ENCODE measurements at places on chromosomes 6 and 20.
A peak's percentile ranks its signal among the peaks of the same experiment; 100 is the strongest.

DNA sequence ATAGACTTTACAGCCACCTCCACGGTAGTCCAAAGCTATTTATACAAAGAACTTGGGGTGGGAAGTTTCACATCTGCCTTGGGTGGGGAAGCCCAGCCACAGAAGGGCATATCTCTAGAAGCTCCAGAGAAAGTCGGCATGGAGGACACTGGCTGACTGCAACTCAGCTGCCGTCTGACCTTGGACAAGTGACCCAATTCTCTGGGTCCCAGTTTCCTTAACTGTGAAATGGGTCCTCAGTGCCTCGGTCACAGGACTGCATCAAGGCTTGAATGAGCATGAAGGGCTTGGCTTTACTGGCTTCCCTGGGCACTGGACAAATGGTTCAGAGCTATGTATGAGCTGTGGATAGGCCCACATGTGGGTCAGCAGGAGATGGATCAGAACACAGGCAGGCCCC lies 58.6 kb downstream of the NOL4L start:
- no peak for DNase-seq

DNA sequence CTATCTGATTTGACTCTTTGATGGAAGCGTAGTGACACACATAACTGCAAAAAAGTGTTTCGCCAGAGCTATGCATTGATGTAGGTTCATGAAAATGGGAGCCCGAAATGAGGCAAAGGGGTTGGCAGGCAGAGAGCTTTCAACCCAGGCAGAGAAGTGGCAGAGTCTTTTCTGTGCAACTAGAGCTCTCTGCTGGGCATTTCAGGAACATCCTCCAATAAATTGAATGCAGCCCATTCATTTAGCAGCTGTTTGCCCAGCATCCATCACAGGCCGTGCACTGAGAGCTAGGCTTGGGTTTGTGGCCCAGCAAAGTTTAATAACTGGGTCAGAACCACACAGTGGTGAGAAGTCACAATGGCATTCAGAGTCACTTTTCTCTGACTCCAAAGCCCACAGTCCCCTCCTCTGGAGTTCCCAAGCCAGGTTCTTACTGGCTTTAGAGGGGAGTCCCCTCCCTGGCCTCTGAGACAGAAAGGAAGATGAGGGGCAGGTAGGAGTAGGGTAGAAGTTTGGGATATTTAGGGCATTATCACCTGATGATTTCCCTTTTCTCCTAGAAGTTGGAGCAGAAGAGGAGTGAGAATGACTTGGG lies 31.8 kb upstream of the ELMO2 start:
- DNase-seq: no peak

- DNase-seq: peak; percentile 57
These were observed 655 bp downstream of the FAM184A start for GRCh38 chr6:119077643-119078375.

GRCh38 chr6:14501240-14501639 lies 383.7 kb downstream of the CD83 start:
- no peak for DNase-seq

GRCh38 chr20:47355489-47356219 lies 845 bp downstream of the ZMYND8 start:
- no peak for DNase-seq

DNA sequence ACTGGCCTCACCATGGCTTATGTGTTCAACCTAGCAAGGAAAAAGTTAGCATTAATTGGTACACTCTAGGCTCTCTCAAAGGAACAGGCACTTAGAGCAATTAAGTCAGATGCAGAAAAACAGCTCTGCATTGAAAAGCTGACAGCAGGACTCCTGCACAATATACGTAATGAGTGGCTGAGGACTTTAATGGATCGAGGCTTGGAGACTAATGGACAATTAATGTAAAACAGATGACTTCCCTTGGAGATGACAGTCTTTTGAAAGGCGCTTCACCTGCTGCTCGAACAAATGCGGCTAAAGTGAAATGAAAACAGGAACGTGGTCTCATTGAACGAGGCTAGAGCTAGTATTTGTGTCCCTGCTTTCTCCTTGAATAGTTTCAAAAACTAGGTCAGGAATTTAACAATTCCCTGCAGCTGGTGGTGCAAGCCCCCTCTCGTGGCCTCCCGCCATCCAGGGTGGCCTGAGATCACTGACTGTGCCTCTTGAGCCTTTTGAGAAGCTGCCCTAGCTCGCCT lies 137.1 kb downstream of the ELOVL4 start:
- DNase-seq: no peak

DNA sequence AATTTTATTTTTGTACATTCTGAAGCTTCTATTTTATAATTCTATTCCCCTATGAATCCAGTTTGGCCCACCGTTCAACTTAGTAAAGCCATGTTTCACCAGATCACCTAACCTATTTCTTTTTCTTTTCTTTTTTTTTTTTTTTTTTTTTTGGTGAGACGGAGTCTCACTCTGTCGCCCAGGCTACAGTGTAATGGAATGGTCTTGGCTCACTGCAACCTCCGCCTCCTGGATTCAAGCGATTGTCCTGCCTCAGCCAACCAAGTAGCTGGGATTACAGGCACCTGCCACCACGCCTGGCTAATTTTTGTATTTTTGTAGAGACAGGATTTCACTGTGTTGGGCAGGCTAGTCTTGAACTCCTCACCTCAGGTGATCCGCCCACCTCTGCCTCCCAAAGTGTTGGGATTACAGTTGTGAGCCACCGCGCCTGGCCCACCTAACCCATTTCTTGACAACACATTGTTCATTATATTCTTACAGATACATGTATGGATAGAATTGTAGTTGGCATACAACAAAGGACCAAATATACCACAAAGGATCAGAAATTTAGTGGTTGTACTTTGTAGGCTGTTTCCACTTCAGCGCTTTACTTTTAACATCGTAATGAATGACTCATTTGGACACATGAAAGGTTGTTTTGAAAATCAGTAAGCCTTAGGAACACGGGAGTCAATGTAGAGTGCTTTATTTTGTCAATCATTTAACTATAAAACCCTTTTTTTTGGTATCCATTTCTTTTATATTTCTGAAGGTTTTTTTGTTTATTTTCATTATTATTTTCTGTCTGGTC lies 63.2 kb downstream of the GJA1 start:
- no peak for DNase-seq

- no peak for DNase-seq
These were observed 4.4 kb downstream of the PI16 start for GRCh38 chr6:36958775-36959554.

DNA sequence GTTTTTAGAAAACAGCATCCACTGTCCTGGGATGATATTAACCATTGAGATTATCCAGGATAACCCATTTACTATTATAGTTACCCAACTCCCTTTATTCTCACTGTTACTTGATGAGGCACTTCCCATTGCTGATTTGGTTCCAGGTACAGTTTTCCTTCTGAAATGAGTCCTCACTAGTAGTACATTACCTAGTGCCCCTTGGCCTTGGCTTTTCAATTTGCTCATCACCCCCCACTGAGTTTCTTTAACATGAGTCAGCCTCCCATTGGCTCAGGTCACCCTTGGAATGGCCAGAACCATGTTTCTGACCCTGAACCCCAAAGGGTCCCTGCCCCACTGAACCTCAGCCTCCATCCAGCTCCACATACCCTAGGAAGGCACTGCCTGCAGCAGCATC lies 28.4 kb downstream of the MDGA1 start:
- no peak for DNase-seq

- no peak for DNase-seq
These were observed 527.8 kb downstream of the RFPL4B start for GRCh38 chr6:112874881-112875280.

DNA sequence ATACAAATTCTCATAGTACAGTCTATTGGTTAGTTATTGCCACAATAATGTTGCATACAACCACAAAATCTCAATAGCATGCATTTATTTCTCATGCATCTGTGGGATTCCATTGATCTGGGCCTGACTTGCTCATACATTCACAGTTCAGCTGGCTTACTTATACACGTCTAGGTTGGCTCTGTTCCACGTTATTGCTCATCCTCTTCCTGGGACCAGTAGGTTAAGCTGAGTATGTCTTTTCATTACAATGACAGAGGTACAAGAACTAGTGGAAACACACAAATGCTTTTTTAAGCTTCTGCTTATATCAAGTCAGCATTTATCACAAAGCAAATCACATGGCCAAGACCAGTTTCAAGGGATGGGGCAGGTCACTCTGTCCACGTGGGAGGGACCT lies 485.3 kb upstream of the BTBD3 start:
- no peak for DNase-seq

DNA sequence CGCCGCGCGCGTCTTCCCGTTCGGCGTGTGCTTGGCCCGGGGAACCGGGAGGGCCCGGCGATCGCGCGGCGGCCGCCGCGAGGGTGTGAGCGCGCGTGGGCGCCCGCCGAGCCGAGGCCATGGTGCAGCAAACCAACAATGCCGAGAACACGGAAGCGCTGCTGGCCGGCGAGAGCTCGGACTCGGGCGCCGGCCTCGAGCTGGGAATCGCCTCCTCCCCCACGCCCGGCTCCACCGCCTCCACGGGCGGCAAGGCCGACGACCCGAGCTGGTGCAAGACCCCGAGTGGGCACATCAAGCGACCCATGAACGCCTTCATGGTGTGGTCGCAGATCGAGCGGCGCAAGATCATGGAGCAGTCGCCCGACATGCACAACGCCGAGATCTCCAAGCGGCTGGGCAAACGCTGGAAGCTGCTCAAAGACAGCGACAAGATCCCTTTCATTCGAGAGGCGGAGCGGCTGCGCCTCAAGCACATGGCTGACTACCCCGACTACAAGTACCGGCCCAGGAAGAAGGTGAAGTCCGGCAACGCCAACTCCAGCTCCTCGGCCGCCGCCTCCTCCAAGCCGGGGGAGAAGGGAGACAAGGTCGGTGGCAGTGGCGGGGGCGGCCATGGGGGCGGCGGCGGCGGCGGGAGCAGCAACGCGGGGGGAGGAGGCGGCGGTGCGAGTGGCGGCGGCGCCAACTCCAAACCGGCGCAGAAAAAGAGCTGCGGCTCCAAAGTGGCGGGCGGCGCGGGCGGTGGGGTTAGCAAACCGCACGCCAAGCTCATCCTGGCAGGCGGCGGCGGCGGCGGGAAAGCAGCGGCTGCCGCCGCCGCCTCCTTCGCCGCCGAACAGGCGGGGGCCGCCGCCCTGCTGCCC lies 1.1 kb downstream of the SOX4 start:
- peak; percentile 60 for DNase-seq

DNA sequence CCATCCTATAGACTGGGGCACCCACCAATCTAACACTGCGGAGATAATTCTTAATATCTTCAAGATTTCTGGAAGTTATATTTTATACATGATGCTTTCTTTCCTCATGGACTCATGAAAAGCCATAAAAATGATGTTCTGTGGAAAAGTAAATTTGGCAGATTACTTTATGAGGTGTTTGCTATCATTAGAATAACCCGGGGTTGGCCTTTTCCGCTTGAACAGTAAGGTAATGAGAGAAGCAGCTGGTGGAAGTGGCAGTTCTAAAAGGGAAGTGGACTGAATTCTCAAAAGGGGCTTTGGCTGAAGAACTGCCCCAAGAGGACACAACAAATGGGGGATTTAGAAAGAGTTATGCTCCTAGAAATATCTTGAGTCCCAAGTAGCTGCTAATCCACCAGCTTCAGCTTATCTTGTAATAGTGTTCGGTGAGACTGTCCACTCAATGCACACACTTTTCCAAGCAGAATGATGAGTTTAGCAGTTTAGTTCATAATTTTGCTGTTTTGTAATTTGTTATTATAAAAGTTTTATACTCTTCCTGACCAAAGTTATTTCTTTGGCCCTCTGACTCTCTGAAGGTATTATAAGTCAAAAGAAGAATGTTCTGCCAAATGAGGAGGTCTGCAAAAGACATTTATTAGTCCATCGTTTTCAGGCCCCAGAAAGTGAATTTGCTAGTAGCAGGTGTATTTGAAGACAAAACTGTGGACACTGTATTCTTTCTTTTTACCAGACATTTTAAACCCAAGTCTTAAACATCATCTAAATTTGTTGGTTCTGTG lies 2.9 kb downstream of the ISM1 start:
- no peak for DNase-seq

DNA sequence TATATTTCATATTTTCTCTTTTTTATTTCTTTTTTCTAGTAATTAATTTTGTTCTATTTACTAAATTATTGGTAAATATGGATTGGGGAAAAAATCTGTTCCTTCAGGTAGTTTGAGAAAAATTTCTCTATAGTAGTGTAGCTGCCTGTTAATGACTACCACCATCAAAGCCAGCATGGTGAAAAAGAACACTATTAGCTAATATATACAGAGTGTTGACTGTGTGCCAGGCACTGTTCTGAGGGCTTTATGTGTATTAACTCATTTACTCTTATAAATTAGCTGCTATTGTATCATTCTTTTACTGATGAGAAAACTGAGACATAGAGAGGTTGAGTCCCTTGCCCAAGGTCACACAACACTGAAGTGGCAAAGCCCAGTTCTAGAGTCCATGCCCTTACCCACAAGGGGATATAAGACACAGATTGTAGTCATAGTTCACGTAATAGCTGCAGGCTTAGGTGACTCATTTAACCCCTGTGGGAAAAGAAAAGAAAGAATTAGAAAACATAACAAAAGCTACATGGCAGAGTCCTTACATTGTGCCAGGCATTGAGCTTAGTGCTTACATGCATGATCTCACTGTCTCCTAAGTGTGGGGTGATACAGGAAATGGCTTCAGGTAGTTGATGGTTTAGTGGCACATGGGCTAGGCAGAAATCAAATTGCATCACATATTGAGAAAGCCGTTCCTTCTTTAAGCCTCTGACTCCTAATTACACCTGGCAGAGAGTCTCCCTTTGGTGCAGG lies 12.2 kb upstream of the AKIRIN2 start:
- no peak for DNase-seq

DNA sequence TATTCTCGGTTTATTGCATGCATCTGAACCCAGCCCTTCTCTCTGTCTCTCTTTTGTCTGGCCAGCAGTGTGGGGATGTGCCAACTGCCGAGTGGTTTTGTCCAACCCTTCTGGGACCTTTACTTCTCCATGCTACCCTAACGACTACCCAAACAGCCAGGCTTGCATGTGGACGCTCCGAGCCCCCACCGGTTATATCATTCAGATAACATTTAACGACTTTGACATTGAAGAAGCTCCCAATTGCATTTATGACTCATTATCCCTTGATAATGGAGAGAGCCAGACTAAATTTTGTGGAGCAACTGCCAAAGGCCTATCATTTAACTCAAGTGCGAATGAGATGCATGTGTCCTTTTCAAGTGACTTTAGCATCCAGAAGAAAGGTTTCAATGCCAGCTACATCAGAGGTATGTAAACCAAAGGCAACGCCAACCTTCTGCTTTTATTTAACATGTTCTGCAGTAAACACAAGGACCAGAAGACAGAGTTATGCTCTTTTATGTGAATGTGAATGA lies 65.8 kb downstream of the ADGRG6 start:
- no peak for DNase-seq

- no peak for DNase-seq
These were observed 996.5 kb downstream of the GRIK2 start for GRCh38 chr6:102389994-102390393.

DNA sequence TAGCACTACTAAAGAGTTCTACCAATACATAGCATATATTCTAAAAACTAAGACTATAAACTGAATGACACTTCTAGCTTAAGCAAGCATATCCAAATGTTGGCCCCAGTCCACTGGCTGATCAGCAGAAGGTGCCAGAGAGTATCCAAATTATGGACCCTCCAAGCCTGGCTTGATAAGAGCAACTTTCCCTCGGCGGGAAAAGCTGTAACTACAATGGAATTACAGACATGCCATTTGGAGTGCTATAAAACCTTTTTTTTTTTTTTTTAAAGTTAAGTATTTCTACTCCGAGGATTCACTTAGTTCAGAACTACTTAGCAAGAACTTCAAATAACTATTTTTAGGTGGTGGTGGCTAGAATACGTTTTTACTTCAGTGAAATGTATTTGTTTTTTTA lies 94.6 kb downstream of the EPB41L2 start:
- DNase-seq: no peak

GRCh38 chr20:12829170-12829569 lies 179.6 kb upstream of the SPTLC3 start:
- no peak for DNase-seq

Data from breast epithelium (tissue), 4 donors.